Posterior vena cava (tissue), 2 donors: ENCODE measurements at places on chromosomes 1 and 21. TPM values are rescaled to one million over a fixed set of nuclear protein-coding genes. Genes with fewer than 3 reads are reported as not detected.

Gene SYT11
- total RNA-seq, result 20.8 TPM

Gene WDR3
- total RNA-seq, result 16.8 TPM

Gene LMX1A
- total RNA-seq, result 0.19 TPM

Gene PGLYRP3
- total RNA-seq, result not detected

Gene AGL
- total RNA-seq, result 45.7 TPM

Gene RAB42
- 4.2 TPM for total RNA-seq

Gene F3
- 116 TPM for total RNA-seq

Gene REN
- total RNA-seq, result not detected

Gene SRGAP2C
- total RNA-seq, result 29.3 TPM

Gene TMPRSS2
- total RNA-seq, result not detected
